RPMI7951 (cell line): ENCODE measurements at places on chromosomes 3 and 15. TPM values are rescaled to one million over a fixed set of nuclear protein-coding genes. Genes with fewer than 3 reads are reported as not detected.

The ADAMTS9 gene
- total RNA-seq, result 2.4 and 3.1 TPM in 2 replicates

The ALS2CL gene
- 0.59 and 1.2 TPM in 2 replicates for total RNA-seq

The GABRR3 gene
- total RNA-seq, result not detected in 2 replicates

The DNAJA4 gene
- total RNA-seq, result 0.59 and 1.6 TPM in 2 replicates

The ANKRD63 gene
- total RNA-seq, result not detected in 2 replicates

The SENP8 gene
- 2.6 and 3.3 TPM in 2 replicates for total RNA-seq

The CA12 gene
- 23.3 and 30.2 TPM in 2 replicates for total RNA-seq

The STRA6 gene
- 95.7 and 114 TPM in 2 replicates for total RNA-seq

The CCDC54 gene
- not detected in 2 replicates for total RNA-seq

The SCN11A gene
- not detected in 2 replicates for total RNA-seq

The PP2D1 gene
- not detected in 2 replicates for total RNA-seq

The MME gene
- 73.8 and 77.4 TPM in 2 replicates for total RNA-seq

The CACNA2D2 gene
- total RNA-seq, result under 0.01 TPM in 1 of 2 replicates, not detected in the other

The SLC6A20 gene
- under 0.01 TPM in 1 of 2 replicates, not detected in the other for total RNA-seq

The STOML1 gene
- 20.4 and 26.8 TPM in 2 replicates for total RNA-seq

The UNC45A gene
- total RNA-seq, result 67.2 and 74.3 TPM in 2 replicates

The GPR176 gene
- total RNA-seq, result 44.5 and 50.8 TPM in 2 replicates

The WNT5A gene
- 193 and 213 TPM in 2 replicates for total RNA-seq

The CCR9 gene
- total RNA-seq, result not detected in 2 replicates

The SLC22A13 gene
- total RNA-seq, result 0.29 TPM in 1 of 2 replicates, not detected in the other

The MKRN3 gene
- total RNA-seq, result 3.5 and 3.6 TPM in 2 replicates

The DUOXA2 gene
- total RNA-seq, result not detected in 2 replicates

The MAGEL2 gene
- not detected in 2 replicates for total RNA-seq

The MRPL47 gene
- total RNA-seq, result 95.4 and 107 TPM in 2 replicates

The TMPRSS7 gene
- total RNA-seq, result not detected in 2 replicates

The MTMR10 gene
- total RNA-seq, result 8.4 and 13.2 TPM in 2 replicates

The RETNLB gene
- not detected in 2 replicates for total RNA-seq

The ST6GAL1 gene
- total RNA-seq, result 2.0 and 4.2 TPM in 2 replicates

The ACVR2B gene
- total RNA-seq, result 1.2 and 1.8 TPM in 2 replicates

The EIF2A gene
- 336 and 604 TPM in 2 replicates for total RNA-seq

The FILIP1L gene
- under 0.01 TPM in 1 of 2 replicates, not detected in the other for total RNA-seq

The CDHR4 gene
- not detected in 2 replicates for total RNA-seq

The VIPR1 gene
- total RNA-seq, result 186 and 215 TPM in 2 replicates

The VWA5B2 gene
- total RNA-seq, result not detected in 2 replicates

The OIP5 gene
- 64.2 and 92.3 TPM in 2 replicates for total RNA-seq

The STARD9 gene
- 4.4 and 5.9 TPM in 2 replicates for total RNA-seq

The CCR8 gene
- total RNA-seq, result not detected in 2 replicates

The DAZL gene
- total RNA-seq, result not detected in 2 replicates

The RTP4 gene
- 4.4 and 5.2 TPM in 2 replicates for total RNA-seq
